ENCODE measurements at places on chromosomes 7 and 10.
A peak's percentile ranks its signal among the peaks of the same experiment; 100 is the strongest.

DNA sequence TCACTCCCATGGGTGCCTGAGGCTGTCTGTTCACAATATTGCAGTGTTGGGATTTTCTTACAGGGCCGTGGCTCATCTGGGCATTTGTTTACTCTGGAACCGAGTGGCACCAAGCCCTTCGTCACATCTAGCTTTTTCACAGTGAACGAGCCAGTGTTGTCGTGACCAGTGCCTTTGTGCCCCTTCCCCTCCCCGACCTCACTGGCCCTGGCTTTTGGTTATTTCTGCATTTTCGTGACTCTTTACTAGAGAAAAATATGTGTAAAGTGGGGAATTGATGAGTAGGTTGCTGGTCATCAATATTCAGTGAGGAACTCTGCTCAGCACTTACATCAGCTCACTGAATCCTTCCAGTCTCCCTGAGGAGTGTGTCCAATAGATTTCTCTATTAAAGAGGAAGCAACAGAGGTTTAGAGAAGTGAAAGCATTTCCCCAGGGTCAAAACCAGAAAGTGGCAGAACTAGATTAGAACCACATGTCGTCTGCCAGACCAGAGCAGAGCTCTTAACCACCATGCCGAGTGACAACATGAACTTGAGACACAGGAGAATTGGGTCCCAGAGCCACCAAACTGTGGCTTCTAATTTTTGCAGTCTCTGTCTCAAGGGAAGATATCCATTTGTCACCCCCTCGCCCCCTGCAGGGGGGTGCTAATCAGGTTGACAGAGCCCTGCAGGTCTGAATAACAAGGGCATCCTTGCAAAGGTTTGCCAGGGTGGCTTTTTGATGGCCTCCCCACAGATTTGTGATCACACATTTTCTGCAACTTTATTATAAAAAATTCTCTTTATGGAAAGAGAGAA is 125.3 kb downstream of the CHN2 start:
- no peak for DNase-seq

- DNase-seq = peak; percentile 81
Measured at GRCh38 chr10:133127291-133128125, 32.5 kb upstream of the KNDC1 start.

- no peak for DNase-seq
Measured at GRCh38 chr10:30068492-30069223, 9.3 kb upstream of the JCAD start.

GRCh38 chr7:73899731-73900142 is 38.8 kb downstream of the TMEM270 start:
- DNase-seq = no peak

GRCh38 chr7:28389504-28390395 is 22.6 kb upstream of the CREB5 start:
- DNase-seq = no peak
